Upper lobe of right lung (tissue), 1 donor: ENCODE measurements at places on chromosomes 12 and 14. TPM values are rescaled to one million over a fixed set of nuclear protein-coding genes. Genes with fewer than 3 reads are reported as not detected.

OR9K2 gene
- total RNA-seq, result not detected

DNA sequence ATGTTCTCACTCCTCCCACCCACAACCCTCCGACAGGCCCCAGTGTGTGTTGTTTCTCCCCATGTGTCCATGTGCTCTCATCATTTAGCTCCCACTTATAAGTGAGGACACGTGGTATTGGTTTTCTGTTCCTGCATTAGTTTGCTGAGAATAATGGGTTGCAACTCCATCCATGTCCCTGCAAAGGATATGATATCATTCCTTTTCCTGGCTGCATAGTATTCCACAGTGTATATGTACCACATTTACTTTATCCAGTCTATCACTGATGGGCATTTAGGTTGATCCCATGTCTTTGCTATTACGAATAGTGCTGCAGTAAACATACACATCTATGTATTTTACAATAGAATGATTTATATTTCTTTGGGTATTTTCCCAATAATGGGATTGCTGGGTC lies 77.5 kb downstream of the SLCO1A2 start:
- DNase-seq, result no peak

DNA sequence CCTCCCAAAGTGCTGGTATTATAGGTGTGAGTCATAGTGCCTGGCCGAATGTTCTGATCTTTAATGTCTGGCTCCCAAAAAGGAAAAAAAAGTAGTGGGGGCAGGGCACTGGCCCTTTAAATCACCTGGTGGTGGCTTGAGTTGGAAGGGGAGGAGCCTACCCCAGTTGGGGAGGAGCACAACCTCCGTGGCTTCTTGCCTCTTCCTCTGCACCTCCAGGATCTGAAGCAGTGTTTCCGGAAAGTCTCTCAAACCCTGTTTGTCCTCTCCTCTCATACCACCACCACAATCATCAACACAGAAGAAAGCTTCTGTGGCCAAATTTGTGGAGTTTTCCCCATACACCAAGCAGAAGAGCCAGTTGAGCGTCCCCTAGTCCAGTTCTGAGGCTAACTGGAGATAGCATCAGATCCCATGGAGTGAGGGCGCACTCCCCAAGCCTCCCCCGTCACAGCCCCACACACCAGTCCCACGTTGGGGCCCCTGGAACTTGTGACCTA lies 24.3 kb upstream of the RCOR1 start:
- no peak for DNase-seq

RNFT2 gene
- total RNA-seq, result 2.6 TPM

- no peak for DNase-seq
These were observed 14.6 kb downstream of the OR10P1 start for GRCh38 chr12:55651299-55651683.

- no peak for DNase-seq
These were observed 12.9 kb downstream of the TTC9 start for GRCh38 chr14:70654632-70655031.

DNA sequence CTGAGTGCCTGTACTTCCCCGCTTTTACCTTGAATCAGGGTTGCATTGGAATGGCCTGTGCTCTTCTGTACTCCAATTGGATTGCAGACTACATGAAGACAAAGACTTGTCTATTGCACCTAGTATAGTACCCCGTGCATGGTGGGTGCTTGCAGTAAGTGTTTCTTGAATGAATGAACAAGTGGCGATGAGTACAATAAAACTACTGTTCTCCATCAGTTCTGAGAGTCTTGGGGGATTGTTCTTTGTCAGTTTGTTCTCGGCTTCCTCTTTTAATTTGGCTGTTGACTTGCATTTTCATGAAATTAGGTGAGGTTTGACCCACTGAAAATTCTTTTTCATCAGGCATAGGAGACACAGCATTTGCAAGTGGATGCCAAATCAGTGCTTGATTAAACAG lies 34.1 kb downstream of the ERH start:
- DNase-seq, result no peak

GRCh38 chr12:6382371-6382770 lies 1.6 kb upstream of the LTBR start:
- no peak for DNase-seq

AMIGO2 gene
- 22.8 TPM for total RNA-seq

AKAP6 gene
- total RNA-seq, result 7.7 TPM

RTL1 gene
- not detected for total RNA-seq

GRCh38 chr12:51941011-51941581 lies 10.4 kb upstream of the ACVR1B start:
- no peak for DNase-seq

GRCh38 chr12:27064397-27065342 lies 17.7 kb downstream of the C12orf71 start:
- no peak for DNase-seq

AVPR1A gene
- 1.7 TPM for total RNA-seq

DNA sequence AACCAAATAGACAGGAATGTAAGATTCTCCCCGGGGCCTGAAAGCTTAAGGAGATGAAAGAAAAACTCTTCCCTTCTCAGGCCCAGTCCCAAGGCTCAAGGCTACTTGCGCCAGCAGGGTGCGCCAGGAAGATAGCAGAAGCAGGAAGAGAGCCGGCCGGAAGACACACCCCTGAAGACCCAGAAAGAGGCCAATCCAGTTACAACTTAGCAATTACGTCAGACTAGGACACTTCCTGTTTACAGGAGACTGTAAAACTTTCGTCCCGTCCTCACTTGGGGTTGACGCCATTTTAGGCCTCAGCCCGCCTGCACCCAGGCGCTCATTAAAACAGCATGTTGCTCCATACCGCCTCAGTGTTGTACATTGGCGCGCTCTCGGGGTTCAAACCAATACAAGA lies 9.4 kb downstream of the COX16 start:
- DNase-seq, result no peak
